Gastroesophageal sphincter (tissue), 4 donors: ENCODE measurements at places on chromosomes 6 and 20. TPM values are rescaled to one million over a fixed set of nuclear protein-coding genes. Genes with fewer than 3 reads are reported as not detected.

The LRRN4 gene
- not detected for total RNA-seq

The PLN gene
- total RNA-seq: 477 TPM

GRCh38 chr20:5100684-5101347 is 18.9 kb downstream of the PCNA start:
- ATAC-seq: peak; percentile 67

GRCh38 chr6:160071805-160072690 is 49.6 kb upstream of the SLC22A1 start:
- no peak for ATAC-seq

The PLCB1 gene
- total RNA-seq: 75.1 TPM

DNA sequence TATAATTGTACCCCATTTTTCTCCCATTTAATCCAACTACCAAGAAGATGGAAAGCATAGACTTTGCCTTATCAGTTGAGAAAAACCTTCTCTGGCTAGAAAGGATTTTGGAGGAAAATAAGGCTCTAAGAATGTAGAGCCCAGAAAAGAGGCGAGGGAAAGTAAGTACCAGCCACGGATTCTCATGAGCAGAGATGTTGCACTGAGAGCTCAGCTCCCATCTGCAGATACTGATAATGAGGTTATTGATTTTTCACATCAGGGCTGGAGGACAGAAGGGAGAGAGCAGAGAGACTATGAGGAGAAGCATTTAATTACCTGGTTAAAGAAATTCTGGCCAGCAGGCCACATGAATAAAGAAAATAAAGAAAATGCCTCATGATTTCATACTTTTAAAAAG is 104.4 kb upstream of the FAM184A start:
- ATAC-seq: no peak

The FRS3 gene
- total RNA-seq: 6.5 TPM

The ENPP5 gene
- total RNA-seq: 0.47 TPM

The ANKEF1 gene
- 1.3 TPM for total RNA-seq

GRCh38 chr6:167648501-167649278 is 178.0 kb upstream of the AFDN start:
- no peak for ATAC-seq

DNA sequence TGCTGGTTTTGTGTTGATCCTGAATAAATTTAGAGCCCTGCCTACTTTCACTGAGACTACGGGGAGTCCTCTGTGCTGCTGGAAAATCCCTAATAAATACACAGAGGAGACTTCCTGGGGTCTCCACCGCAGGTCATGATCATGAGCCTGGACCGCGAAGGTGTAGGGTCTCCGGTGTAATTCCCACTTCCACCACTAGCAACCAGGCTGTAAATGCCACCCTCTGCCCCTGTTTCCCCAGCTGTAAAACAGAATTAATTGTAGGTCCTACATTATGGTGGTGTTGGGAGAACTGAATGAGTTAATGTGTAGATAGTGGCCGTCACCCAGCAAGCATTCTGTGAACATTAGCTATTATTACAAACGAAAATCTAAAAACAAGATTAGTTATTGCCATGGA is 191.6 kb upstream of the THBS2 start:
- ATAC-seq: no peak

The SDCBP2 gene
- 3.5 TPM for total RNA-seq

DNA sequence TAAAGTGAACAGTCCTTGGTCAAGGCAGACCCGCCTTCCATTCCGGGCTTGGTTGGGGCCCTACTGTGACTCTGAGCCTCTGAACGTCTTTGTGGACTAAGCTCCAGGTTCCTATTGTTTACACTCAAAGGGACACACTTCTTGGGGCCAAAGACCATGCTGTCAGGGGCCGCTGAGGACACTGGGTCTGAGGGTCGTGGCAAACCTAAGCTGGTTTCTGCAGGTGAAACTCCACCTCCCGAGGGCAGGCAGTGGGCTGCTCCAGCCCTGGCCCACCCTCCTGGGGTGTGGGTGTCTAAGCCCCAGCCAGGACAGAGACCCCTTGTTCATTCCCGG is 43.1 kb downstream of the DSTN start:
- no peak for ATAC-seq

DNA sequence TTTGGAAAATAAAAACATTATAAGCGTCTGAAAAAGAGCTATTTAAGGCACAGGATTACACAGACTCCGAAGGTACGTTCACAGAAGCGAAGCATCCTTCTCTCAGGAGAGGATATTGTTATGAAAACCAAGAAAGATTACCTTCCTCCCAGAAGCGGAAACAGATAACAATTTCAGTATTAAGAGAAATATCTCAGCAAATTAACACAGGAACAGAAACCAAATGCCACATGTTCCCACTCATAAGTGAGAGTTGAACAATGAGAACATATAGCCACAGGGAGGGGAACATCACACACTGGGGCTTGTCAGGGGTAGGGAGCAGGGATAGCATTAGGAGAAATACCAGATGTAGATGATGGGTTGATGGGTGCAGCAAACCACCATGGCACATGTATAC is 109.7 kb downstream of the CDK19 start:
- no peak for ATAC-seq

The KIF25 gene
- not detected for total RNA-seq

The ELOVL5 gene
- total RNA-seq: 63.3 TPM

GRCh38 chr20:47370850-47371782 is 14.6 kb upstream of the ZMYND8 start:
- ATAC-seq: no peak

- no peak for ATAC-seq
These were observed 32.7 kb downstream of the CHMP4B start for GRCh38 chr20:33843854-33844253.
